NK-92 treated with Interleukin-12 subunit alpha and Interleukin-12 subunit beta, amount 100 ng/mL, for 24 hours (cell line): ENCODE measurements at places on chromosomes 3 and 15.

GRCh38 chr3:144165482-144165881, 193.9 kb downstream of the DIPK2A start:
- DNase-seq = no peak

DNA sequence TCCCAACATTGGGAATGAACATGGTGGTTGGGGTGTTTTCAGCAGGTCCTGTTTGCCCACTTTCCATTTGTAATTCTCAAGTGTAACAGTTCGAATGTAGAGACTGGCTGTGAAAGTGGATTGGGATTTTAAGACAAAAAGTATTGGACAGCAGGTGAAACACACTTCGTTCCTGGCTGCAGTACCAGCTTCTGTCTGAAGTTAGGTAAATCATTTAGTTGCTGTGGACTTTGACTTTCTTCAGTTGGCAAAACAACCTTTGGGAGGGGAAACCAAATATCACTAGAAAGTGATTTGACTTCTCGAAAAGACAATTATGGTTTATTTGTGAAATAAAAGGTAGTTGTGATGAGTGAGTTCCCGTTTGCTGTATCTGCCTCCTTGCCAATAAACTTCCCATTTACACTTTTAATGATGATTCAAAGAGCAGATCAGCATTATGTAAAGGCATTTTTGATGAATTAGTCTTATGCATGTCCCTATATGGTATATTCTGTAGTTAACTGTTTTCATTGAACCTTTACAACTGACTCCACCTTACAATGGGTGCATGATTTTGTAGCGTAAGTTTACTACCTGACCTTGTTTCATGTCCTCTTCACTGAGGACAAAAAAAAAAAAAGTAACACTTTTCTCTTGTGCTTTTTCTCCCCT, 34.0 kb downstream of the FNDC3B start:
- no peak for DNase-seq

- DNase-seq = no peak
These were observed 27.2 kb downstream of the VGLL4 start for GRCh38 chr3:11616551-11616950.

DNA sequence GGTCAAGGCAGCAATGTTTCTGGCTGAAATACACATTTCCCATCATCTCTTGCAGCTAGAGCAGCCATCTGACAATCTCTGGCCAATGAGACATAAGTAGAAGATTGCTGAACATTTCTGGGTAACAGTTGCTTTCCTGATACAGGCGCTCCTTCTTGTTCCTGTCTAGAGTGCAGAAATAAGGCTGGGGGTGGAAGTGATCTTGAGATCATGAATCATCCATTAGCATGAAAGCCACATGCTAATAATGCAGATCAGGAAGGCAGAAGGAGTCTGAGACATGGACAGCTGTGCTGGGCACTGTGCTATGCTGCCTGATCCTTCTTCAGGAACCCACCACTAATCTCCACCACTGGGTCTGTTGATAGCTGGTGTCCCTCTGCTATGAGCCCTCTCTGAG, 14.8 kb upstream of the TMEM108 start:
- no peak for DNase-seq

- DNase-seq = no peak
These were observed 69.1 kb downstream of the MECOM start for GRCh38 chr3:169594402-169594801.

DNA sequence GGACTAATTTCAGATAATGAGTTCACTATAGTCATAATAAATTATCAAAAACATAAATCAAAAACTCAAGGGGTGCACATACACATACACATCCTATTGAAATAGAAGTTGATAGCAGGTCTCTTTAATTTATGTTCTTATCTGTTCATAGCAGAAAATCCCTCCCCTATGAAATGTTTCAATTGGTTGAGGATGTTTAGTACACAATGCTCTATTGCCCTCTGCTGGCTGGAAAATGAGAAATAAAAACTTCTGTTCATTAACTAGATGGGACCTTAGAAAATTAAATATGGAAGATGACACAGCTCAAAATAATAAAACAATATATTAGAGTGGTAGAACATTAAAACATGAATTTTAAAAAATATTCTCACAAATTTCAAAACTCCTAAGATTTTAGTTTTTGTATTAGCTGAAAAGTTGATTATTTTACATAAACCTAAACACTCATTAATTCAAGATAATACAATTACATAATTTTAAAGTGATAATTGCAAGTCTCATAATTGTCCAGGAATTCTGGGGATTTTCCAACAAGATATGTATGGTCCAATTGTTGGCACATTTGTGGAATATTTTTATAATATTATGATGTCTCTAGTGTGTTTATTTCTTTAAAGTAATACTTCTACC, 735.0 kb downstream of the ROBO1 start:
- no peak for DNase-seq

DNA sequence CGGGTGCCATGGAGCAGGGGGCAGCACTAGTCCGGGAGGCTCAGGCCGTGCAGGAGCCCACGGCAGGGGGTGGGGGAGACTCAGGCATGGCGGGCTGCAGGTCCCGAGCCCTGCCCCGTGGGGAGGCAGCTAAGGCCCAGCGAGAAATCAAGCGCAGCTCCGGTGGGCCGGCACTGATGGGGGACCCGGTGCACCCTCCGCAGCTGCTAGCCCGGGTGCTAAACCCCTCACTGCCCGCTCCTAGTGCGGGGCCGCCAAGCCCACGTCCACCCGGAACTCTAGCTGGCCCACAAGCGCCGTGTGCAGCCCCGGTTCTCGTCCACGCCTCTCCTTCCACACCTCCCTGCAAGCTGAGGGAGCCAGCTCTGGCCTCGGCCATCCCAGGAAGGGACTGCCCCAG, 49.6 kb upstream of the SOX14 start:
- no peak for DNase-seq

GRCh38 chr3:171442184-171442583, 18.0 kb downstream of the TNIK start:
- no peak for DNase-seq

DNA sequence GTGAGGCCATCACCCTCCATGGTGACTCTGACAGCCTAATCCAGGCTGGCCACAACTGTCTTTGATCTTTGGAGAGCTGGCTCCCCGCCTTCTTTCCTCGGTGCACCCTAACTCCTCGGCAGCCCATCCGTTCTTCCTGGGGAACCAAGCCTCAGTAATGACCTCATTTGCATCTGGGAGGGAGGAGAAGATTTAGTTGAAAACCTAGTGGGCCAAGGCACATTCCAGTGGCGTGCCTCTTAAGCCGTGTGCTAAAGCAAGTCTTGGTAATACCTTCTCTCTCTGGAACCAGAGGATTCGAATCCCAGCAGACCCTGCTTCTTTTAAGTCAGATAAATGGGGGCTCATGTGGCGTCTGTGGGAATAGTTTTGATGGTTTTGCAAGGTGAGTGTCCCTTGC, 233.1 kb downstream of the EBLN2 start:
- no peak for DNase-seq

GRCh38 chr15:29736744-29737020, 85.6 kb downstream of the TJP1 start:
- no peak for DNase-seq
